ENCODE measurements at places on chromosomes 4 and X. TPM values are rescaled to one million over a fixed set of nuclear protein-coding genes. Genes with fewer than 3 reads are reported as not detected.

Gene CXCL11
- total RNA-seq = 0.07 TPM

Gene MAMLD1
- 1.1 TPM for total RNA-seq

Gene BST1
- total RNA-seq = 4.3 TPM

Gene NCAPG
- total RNA-seq = 30.4 TPM

Gene CLCN3
- 21.6 TPM for total RNA-seq

Gene BANK1
- 1.5 TPM for total RNA-seq

Gene PRKG2
- 0.28 TPM for total RNA-seq

Gene NUDT10
- 1.3 TPM for total RNA-seq
